NCI-H2081 treated with DMSO at 0.1 percent for 48 hours (cell line): ENCODE measurements at places on chromosomes 2 and 18.

- DNase-seq, result no peak
These were observed 658.9 kb upstream of the NXPH2 start for GRCh38 chr2:139439100-139439499.

GRCh38 chr2:225740086-225740485 lies 340.6 kb downstream of the NYAP2 start:
- DNase-seq, result no peak

GRCh38 chr2:240462073-240462706 lies 26.7 kb downstream of the GPC1 start:
- DNase-seq, result no peak

GRCh38 chr2:75580606-75581005 lies 19.9 kb upstream of the EVA1A start:
- no peak for DNase-seq

DNA sequence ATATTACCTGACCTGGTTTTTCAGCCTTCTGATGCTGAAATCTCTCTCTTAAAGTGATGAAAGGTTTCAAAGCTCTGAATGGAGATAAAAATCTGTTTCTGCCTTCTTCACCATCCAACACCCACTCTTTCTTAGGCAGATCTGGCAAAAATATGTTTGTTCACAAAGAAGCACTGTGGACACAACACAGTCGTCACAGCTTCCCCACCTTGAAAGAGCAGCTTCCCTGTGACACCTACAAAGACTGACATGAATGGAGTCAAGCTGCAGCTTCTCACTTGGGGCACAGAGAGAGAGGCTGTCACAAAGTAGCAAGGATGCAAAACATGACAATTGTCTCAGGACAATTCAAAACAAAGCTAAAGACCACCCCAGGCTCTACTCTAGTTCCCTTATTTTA lies 86.5 kb downstream of the ICOS start:
- no peak for DNase-seq

DNA sequence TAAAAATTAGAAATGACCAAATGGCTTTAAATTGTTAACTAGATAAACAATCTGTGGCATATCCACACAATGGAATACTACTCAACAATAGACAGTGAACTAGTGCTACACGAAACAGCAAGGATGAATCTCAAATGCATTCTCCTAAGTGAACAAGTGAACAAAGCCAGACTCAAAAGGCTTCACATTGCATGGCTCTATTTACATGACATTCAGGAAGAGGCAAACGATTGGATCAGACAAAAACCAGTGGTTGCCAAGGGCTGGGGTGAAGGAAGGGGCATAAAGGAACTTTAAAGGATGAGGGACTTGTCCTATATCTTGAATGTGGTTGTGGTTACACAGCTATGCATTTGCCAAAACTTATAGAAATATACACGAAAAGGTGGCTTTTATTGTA lies 184.3 kb downstream of the RPIA start:
- no peak for DNase-seq

DNA sequence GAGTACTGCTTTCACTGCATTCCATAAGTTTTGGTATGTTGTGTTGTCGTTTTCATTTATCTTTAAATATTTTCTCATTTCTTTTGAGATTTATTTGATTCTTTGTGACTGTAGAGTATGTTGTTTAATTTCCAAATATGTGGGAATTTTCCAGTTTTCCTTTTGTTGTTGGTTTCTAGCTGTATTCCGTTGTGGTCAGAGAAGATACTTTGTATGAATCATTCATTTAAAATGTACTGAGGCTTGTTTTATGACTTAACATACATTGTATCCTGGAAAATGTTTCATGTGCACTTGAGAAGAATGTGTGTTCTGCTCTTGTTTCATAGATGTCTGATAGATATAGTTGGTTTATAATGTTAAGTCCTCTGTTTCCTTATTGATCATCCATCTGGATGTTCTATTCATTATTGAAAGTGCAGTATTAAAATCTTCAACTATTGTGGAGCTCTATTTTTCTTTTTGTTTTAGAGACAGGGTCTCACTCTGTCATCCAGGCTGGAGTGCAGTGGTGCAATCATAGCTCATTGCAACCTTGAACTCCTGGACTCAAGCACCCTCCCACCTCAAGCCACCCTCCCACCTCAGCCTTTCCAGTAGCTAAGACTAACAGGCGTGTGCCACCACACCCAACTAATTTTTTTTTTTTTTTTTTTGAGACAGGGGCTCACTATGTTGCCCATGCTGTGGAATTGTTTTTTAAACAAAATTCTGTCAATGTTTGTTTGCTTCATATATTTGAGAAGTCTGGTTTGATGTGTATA lies 96.8 kb downstream of the TAF4B start:
- DNase-seq, result no peak

GRCh38 chr2:238092486-238093035 lies 7.6 kb upstream of the ESPNL start:
- DNase-seq, result no peak

DNA sequence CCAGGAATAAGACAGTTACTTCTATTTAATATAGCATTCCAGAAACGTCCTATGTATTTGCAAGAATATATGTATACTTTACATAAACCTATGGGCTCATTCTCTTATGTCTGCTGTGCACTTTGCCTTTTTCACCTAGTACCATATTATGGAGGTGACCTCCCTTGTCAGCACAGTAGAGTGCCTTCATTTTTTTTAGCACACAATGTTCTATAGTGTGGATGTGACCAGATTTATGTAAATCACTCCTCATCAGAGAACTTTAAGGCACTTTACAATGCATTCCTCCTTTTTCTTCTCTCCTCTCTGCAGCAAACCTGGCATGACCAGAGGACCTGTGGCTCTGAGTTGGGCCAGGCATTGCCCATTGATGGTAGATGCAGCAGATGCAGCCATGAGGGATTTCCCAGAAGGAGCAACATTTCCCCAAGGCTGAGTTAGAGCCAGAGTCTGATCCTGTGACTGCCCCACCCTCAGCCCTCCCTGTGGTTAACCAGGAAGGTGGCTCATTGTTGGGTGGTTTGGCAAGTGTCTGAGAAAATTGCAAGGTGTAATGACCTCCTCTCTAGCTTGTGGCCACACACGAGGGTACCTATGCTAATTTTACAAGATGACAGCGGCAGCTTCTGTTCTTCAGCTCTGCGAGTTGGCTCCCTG lies 76.5 kb upstream of the DLX2 start:
- DNase-seq, result no peak
